Thymus (tissue), 14 donors: ENCODE measurements at places on chromosomes 1 and 21. TPM values are rescaled to one million over a fixed set of nuclear protein-coding genes. Genes with fewer than 3 reads are reported as not detected.

DNA sequence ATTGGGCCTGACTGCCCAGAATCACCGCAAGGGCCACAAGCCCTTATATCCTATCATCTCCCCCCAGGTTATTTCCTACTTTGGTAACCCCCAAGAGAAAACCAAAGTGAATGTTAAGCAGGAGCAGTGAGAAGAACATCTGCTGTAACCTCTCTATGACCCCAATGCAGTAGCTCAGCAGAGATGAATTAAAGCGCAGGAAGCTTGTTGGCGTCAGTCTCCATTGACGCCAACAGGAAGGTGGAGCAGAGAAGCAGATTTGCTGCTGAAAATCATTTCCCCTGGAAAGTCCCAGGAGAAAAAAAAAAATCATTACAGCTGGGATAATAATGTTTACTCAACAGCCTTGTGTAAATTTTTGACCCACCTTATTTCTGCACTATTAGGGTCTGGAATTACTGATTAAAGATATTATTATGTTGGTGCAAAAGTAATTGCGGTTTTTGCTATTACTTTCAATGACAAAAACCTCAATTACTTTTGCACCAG is 33.2 kb upstream of the FAM163A start:
- no peak for DNase-seq

DNA sequence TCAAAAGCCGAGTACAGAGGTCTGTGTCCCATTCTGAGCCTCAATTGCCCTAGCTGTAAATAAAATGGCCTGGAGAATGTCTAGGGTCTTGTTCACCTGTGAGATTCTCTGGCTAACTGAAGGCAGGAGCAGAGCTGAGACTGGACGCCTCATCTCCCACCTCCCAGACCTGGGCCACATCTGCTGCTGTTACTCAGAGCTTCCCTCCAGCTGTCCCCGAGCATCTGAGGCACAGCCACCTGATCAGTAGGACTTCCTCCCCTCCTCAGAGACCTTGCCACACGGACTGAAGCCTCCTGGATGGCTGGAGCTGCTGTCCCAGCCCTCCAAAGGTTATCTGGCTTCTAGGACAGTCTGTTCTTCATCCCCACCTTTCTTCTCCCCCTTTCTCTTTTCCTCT is 62.4 kb downstream of the TMEM53 start:
- no peak for DNase-seq

DNA sequence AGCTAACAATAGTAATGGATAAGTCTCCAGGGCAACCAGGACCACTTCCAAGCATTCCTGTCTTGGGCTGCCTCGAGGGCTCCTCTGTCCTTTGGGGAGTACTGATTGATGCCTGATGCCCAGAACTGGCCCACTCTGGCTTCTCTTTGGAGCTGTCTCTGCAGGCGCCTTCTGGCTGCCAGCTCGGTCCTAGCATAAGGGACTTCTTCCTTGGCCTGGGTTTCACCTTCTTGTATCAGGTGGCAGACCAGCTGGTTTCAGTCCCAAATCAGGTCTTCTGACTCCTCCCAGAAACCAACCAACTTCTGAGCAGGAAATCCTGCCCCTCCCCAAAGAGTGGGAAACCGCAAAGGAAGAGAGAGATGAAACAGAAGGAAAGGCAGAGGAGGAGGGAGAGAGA is 10.6 kb downstream of the G0S2 start:
- peak; percentile 31 for DNase-seq

DNA sequence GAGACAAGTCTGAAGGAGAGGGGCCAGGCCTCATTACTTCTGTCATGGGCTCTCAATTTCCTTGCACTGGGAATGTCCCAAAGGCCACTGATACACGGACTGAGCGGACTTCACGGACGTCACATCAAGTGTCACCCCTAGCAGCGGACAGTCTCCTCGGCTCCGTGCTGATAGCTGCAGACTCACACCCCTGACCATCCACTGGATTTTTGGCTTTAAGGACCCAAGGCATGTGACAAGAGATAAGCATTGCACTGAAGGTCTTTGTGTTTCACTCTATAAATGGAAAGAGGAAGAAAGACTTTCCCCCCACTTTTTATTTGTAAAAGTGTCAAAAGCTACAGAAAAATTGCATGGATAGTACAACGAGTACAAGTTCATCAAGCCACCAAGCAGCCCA is 200.4 kb upstream of the FGGY start:
- no peak for DNase-seq

DNA sequence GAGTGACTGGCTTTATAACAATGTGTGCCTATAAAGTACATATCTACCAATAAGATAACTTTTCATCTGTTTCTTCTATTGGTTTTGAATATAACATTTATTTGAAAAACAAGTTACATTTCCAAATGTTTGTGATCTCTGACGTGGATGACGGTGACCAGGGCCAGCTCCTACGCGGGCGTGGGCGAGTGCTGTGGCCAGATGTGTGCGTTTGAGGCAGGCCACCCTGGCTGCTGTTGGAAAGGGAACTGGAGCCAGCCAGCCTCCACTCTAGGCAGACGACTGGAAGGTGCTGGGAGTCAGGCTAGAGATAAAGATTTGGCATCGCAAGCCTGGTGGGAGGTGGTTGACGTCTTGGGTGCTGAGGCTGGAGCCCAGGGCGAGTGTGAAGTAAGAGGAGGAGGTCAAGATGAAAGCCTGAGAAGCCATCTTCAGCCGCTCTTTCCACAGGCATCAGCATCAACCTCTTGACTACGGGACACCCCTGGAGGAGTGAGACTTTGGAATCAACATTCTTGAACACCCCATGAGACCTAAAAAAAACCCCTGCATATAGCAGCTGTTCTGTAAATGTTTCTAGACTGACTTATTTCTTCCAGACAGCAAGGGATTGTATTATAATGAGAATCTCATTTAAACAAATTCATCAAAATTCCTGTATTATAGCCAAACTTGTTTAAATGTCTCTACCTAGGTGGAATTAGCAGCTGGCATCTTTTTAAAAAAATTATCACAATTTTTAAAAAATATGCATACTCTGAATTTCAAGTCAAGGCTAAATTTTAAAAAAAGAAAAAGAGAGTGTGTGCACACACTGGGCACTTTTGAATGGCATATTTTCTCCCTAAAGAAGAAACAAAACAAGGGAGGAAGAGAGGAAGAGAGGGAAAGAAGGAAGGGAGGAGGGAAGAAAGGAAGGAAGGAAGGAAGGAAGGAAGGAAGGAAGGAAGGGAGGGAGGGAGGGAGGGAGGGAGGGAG is 112.5 kb upstream of the SLC44A3 start:
- DNase-seq = no peak

GRCh38 chr21:42265231-42265812 is 46.4 kb downstream of the ABCG1 start:
- DNase-seq = no peak

GRCh38 chr1:28143496-28144202 is 32.8 kb downstream of the PTAFR start:
- DNase-seq = no peak

- no peak for DNase-seq
Measured at GRCh38 chr1:28247612-28248272, 11.6 kb upstream of the SESN2 start.

DNA sequence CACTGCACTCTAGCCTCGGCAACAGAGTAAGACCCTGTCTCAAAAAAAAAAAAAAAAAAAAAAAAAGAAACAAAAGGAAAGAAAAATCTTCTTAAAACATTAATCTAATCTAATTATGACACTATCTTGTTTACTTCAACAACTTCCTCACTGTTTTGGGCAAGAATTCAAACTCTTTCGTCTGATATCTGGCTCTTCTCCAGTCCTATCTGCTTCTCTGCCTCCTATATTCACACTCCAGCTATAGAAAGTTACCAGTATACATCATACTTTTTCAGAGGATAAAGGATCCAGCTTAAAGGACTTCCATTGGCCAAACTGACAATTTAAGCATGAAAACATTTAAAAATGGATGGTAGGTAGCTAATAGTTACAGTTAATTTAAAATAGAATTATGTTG is 47.3 kb downstream of the EIF2B3 start:
- no peak for DNase-seq

DNA sequence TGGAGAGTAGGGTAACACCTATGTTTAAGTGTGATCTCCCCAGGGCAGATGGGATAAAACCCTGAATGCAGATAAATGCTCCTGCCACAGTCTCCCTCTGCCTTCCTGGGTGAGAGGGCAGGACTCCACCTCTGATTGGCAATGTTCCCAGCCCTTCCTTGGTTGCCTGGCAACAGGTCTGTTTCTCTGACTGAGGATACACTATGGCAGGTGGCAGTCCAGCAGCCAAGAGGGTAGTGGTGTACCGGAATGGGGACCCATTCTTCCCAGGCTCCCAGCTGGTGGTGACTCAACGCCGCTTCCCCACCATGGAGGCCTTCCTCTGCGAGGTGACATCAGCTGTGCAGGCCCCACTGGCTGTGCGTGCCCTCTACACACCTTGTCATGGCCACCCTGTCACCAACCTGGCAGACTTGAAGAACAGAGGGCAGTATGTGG is at the start of gene DCDC2B:
Gene DCDC2B, plus strand, starts transcription at position 199 of the 438 bp plus-strand sequence. Its CDS starts 5 bp downstream, at position 204.
- no peak for DNase-seq

DNA sequence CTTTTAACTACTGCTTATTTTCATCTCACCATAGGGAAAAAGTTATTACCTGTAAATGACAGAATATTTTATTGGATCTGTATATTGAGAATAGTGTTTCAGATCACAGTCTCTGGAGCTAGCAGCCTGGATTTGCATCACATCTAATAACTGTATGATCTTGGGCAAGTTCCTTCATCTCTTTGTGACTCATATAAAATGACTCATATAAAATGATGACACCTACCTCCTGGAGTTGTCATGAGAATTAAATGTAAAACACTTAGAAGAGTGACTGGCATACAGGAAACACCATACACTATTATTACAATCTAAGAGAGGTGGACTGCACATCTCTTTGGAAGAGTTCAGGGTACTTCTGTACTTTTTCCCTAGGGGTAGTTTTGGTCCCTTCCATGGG is 421.3 kb downstream of the NEGR1 start:
- no peak for DNase-seq

Gene TIMM17A
- 47.1 TPM for total RNA-seq

GRCh38 chr1:57204942-57205787 is 218.7 kb downstream of the DAB1 start:
- DNase-seq = no peak

GRCh38 chr1:227225715-227226346 is 92.5 kb downstream of the CDC42BPA start:
- DNase-seq = no peak

DNA sequence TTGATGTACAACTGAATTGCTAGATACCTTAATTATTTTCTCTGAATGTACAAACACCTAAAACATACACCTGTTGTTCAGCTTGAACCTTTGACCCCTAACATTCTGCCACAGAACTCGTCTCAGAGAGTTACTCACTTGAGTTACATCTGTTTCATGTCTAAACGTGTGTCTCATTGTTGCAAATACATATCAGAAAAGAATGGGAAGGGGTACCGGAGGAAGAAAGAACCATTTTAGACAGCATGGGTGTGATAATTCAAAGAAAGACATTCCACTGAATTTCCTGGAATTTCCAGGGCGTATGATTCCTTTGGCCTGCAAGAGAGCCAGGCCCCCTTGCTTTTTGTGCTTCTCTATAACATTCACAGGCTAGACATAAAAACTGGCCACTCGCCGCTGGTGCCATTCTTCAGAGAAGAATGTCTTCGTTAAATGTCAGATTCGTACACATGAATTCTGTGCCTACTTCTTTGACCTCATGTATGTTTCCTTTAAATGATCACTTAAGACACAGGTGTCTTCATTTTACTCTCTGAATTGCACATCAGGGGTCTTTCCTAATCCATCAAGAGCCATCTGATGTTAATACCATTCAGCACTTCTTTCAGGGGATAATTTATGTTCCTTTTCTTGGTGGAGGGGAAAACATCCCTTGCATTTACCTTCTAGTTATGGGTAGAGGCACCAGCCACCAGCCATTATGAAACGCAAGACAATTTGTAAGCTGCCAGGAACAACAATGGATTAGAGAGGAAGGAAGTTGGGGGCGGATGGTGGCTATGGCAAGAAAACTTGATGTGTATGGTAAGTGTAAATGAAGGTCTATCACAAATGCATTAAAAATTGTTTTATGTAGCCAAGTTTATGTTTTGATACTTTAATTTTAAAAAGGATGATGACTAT is 12.7 kb downstream of the ATF3 start:
- DNase-seq = no peak

- no peak for DNase-seq
Measured at GRCh38 chr1:206468571-206468970, 1.7 kb upstream of the IKBKE start.

DNA sequence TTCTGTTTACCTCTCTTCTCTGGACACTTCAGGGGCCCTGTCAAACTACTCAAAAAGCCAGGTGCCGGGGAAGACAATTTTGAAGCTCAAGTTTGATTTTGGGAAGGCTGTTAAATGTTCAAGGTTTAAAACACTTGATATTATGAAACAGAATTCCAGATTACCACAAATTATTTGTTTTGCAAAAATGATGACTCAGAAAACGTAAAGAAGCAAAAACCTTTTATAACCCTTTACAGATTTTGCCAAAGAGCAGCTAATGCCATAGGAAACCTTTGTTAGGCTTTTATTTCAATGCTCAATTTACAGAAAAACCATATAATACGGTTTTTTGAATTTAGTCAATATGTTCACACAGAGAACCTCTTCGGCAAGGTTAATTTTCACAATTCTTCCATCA is 593.4 kb upstream of the ZP4 start:
- DNase-seq = no peak
